ENCODE measurements at places on chromosomes 5 and 9. TPM values are rescaled to one million over a fixed set of nuclear protein-coding genes. Genes with fewer than 3 reads are reported as not detected.

DNA sequence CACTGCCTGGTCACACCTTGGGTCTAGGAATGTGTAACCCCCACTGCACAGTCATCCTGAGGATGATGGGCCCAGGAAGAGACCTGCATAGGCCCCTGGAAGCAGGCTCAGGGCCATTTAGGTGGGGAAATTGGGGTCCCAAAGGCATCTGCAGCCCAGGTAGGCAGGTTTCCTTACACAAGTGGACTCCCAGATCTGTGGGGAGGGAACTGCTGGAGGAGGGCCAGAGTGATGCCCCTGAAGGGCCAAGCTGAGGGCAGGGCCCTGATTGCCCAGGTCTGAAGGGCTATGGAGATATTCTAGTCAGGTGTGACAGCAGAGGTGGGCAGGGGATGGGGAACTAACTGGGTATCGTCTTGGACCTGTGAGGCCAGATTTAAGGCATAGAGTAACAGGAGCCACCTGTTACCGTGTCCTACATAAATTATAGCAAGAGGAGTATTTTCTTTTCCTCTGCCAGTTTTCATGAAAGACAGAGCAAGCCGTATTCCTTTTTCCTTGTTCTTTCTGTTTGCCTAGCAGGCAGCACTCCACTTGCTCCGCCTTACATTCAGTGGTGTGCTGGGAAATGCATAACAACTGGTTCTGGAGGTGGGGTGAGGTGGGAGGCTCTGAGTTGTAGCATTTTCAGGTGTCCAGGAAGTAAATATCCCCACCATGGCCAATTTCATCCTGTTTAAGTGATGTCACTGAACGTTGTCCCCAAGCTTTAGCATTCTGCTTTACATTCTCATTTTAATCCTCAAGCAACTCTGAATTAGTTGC, 41.3 kb downstream of the PPARGC1B start:
- no peaks in the 10 kb centered on the region for H3K36me3 ChIP-seq

GRCh38 chr5:177175336-177175735, 41.8 kb downstream of the NSD1 start:
- no peaks in the 10 kb centered on the region for H3K4me1 ChIP-seq
- no peak overlapping the region for H3K27ac ChIP-seq
- DNase-seq = no peak
- H3K27me3 ChIP-seq = no peaks in the 10 kb centered on the region
- no peak overlapping the region for H3K4me3 ChIP-seq

GRCh38 chr5:176675676-176676360, 28.5 kb downstream of the TSPAN17 start:
- DNase-seq = no peak
- no peak overlapping the region for H3K4me3 ChIP-seq
- H3K4me1 ChIP-seq = peaks cover 14% of the 10 kb centered on the region

GRCh38 chr9:32776201-32776600, 7.1 kb upstream of the TMEM215 start:
- H3K4me3 ChIP-seq = no peak overlapping the region
- no peaks in the 10 kb centered on the region for H3K36me3 ChIP-seq
- no peak for DNase-seq

DNA sequence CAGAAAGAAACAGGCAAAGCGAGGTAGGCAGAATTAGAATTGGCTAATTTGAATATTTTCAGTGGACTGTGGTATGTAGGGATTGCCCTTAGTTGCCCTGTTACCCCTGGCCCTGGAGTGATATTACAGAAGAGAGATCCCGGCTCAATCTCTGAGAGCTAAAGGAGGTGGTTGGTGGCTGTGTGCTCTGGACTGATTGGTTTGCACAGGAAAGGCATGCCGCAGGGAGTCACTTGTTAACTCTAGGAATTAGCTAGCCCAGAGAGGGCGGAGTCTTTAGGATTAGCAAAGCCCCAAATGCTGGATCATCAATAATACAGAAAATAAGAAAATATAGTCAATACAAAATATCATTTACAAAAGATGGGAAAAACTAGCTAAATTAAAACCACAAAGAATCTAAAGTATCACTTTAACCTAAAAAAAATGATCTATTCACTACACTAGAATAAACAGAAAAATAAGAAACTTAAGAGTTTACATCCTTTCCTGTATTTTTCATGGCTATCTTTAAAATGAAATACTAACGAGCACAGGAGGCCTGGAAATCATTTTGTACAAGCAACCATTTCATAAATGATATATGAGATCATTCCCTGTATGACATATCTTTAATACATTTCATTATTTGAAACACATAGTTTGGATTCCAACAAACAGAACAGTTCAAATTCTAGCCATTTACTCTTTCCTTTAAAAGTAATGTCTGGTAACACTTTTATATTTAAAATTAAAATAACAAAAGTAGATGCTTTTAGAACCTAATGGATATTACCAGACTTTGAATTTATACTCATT, 71.1 kb downstream of the GNAQ start:
- no peaks in the 10 kb centered on the region for H3K27me3 ChIP-seq
- DNase-seq = no peak
- H3K36me3 ChIP-seq = no peaks in the 10 kb centered on the region
- peaks cover 22% of the 10 kb centered on the region for H3K4me1 ChIP-seq

- no peaks in the 10 kb centered on the region for H3K27me3 ChIP-seq
- H3K27ac ChIP-seq = no peak overlapping the region
- DNase-seq = no peak
- no peaks in the 10 kb centered on the region for H3K36me3 ChIP-seq
Measured at GRCh38 chr5:93461756-93462155, 119.3 kb downstream of the NR2F1-AS1 start.

SCGB3A2 gene
- total RNA-seq = not detected
